ENCODE measurements at places on chromosomes 5 and 9.

- DNase-seq: peak; percentile 69
Observed at GRCh38 chr9:128393145-128393775, 22.1 kb downstream of the URM1 start.

GRCh38 chr5:158203261-158203660 lies 344.3 kb upstream of the CLINT1 start:
- no peak for DNase-seq

GRCh38 chr5:23013395-23013998 lies 160.4 kb upstream of the CDH12 start:
- DNase-seq: no peak

GRCh38 chr9:115653171-115653606 lies 500.4 kb upstream of the PAPPA start:
- no peak for DNase-seq

GRCh38 chr9:27425827-27426510 lies 98.1 kb upstream of the IFNK start:
- no peak for DNase-seq

GRCh38 chr9:2367970-2368369 lies 253.6 kb upstream of the VLDLR start:
- DNase-seq: no peak

- DNase-seq: no peak
Observed at GRCh38 chr9:114289106-114289505, 33.8 kb upstream of the ORM1 start.

- no peak for DNase-seq
Observed at GRCh38 chr9:16241231-16241630, 629.2 kb downstream of the BNC2 start.

DNA sequence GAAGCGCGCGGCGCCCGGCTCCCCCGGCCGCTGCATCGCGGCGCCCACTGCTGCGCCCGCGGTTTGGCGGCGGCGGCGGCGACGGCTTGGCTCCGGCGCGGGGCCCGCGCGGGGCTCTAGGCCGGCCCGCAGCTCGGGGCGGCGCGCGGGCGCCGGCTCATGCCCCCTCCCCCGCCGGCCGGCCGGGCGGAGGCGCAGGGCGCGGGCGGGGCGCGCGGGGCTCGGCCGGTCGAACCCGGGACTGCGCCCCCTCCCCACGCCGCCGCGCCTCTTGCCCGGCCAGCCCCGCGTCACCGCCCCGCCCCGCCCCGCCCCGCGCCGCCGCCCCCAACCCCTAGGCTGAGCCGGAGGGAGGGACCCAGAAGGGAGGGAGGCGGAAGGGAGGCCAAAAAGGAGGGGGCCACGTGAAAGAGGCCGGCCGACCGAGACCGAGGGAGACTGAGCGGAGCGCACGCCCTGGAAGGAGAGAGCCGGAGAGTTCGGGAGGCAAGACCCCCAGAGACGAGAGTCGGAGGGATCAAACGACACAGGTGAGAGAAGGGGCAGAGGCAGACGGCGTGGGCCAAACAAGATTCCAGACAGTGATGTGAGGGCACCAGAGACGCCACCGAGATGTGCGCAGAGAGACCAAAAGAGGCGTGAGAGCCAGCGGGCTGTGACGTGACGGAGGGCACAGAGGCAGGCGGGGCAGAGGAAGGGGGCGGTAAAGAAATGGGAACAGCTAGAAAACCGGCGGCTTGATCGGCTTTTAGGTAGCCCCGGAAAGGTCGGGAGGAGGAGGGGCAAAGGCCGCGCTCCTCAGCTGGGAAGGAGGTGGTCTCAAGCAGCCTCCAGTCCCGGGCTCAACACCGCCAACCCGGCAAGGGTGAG lies at the start of gene BARX1:
BARX1 (minus strand) TSS at position 245 of the 870 bp plus-strand sequence; CDS start at position 36, 209 bp downstream.
- DNase-seq: no peak

GRCh38 chr5:163189023-163189553 lies 248.3 kb upstream of the CCNG1 start:
- DNase-seq: no peak

GRCh38 chr5:52204310-52204709 lies 583.4 kb upstream of the ITGA1 start:
- DNase-seq: no peak

- no peak for DNase-seq
Observed at GRCh38 chr5:93100428-93100827, 480.6 kb downstream of the NR2F1-AS1 start.

GRCh38 chr5:9361835-9362234 lies 184.0 kb downstream of the SEMA5A start:
- DNase-seq: no peak

DNA sequence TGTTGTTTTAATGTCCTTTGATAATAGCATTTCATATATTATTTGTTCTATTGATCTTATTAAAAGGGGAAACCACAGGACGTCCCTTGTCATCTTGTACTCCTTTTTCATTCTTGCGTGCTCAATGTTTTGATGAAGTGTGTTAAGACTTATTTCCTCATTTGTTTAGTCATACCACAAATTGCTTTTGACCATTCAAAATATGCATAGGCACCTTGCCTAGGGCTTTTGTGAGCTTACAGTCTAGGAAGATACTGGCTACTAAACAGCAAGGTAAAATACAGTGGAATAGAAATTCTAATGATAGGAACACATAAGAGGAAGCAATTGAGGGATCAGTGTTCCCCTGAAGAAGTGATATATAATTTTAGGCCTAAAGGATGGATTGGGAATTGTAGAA lies 190.3 kb downstream of the WDR70 start:
- no peak for DNase-seq

- DNase-seq: no peak
Observed at GRCh38 chr5:141001446-141001843, 35.2 kb downstream of the PCDHAC2 start.

- no peak for DNase-seq
Observed at GRCh38 chr5:61768692-61769281, 436.7 kb downstream of the ZSWIM6 start.

DNA sequence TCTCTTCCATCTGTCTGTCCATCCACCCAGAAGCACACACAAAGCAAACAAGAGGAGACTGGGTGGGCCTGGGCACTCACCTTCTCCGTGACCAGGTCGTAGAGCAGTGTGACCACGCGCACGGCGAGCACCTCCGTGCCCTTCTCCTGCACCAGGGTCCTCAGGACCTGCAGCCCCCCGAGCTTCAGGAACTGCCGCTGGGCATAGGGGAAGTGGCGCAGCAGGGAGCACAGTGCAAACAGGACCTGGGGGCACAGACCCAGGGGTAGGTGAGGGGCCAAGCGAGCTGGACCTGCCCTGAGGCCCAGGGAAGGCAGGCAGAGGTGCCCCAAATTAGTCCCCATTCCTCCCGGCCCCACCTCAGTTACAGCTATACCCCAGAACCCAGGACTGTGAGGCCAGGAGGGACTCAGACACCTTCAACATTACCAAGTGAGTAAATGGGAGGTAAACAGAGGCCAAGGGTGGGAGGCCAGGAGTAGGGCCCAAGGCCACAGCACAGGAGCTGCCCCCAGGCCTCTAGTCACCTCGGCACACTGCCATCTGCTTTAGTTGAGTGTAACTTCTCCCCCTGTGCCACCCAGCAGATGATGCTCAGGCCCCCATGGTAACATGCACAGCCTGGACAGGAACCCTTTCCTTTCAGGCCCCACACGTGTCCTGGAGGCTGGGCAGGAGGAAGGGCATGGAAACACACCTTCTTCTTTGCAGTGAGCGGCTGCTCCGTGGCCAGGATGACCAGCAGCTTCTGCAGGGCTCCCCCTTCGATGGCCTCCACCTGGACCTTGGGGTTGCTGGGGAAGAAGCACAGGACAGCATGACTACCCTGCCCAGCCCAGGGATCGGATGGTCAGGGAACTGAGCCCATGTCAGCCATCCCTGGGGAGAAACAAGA lies 76.2 kb upstream of the LRRTM2 start:
- no peak for DNase-seq

GRCh38 chr5:79190235-79190529 lies 45.7 kb upstream of the JMY start:
- DNase-seq: no peak

DNA sequence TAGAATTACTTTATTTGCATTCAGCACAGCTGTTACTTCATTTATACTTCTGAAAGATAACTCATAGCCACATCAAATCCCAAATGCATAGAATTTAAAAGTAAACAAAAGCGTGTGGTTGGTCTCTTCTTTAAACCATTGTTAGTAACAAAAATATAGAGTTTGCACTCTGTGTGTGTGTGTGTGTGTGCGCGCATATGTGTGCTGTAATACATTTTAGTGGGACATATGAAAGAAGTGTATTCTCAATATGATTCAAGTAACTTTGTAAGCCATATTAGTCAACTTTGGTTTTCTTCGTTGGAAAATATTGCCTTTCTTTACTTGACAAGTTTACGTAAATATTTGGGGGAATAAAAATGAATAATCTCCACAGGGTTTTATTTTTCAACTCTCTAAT lies 106.1 kb upstream of the PRRC1 start:
- no peak for DNase-seq

DNA sequence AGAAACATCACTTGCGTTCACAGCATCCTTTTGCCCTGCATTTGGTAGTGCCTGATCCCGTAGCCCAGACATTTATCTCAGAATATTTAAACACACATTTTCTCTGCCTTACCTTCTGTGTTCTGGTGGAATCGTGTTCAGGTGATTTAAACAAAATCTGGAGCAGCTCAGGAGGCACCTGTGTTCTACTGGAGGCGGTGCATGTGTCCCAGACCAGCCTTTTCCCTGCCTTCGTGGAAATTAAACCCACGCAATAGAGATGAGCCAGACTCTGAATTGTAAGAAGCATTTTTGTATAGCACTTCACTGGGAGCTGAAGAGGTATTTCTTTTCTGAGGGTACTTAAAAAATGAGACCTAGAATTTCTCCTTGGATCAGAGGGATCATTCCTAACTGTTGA lies 212.5 kb downstream of the MAST4 start:
- DNase-seq: no peak

- no peak for DNase-seq
Observed at GRCh38 chr5:74885170-74885569, 19.0 kb upstream of the FAM169A start.

DNA sequence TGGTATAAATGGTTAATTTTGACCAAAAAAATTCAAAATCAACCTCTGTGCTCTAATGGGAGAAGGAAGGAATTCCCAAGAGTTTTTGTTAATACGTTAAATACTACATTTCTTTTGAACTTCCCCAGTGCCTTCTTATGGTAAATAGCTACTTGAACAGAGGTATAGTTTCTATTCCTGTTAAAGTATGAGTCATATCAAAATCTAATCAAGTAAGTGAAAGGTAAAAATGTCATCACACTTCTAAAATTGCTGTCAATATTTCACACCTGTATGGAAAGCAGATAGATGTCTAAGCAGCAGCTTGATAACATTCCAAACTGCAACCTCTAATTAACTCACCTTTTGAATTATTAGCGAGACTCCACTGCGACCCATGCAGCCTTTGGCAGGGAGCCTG lies 214.1 kb upstream of the MEF2C start:
- no peak for DNase-seq

DNA sequence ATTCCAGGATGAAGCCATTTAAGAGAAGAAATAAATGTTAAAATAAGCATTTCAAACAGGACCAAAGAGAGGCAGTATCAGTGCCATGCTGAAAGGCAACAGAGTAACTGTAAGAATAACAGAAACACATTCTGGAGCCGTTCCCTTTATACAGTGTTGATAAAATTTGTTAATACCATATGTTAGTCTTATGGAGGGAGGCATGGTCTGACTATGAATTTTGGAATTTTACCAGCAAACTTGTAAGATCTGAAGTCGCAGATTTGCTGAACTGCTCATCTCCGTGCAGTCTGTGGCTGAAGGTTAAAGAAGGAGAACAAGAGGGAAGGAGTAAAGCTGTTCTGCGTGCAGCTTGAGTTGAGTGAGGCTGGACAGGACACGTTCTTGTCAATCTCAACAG lies 508.4 kb downstream of the NFIB start:
- no peak for DNase-seq

DNA sequence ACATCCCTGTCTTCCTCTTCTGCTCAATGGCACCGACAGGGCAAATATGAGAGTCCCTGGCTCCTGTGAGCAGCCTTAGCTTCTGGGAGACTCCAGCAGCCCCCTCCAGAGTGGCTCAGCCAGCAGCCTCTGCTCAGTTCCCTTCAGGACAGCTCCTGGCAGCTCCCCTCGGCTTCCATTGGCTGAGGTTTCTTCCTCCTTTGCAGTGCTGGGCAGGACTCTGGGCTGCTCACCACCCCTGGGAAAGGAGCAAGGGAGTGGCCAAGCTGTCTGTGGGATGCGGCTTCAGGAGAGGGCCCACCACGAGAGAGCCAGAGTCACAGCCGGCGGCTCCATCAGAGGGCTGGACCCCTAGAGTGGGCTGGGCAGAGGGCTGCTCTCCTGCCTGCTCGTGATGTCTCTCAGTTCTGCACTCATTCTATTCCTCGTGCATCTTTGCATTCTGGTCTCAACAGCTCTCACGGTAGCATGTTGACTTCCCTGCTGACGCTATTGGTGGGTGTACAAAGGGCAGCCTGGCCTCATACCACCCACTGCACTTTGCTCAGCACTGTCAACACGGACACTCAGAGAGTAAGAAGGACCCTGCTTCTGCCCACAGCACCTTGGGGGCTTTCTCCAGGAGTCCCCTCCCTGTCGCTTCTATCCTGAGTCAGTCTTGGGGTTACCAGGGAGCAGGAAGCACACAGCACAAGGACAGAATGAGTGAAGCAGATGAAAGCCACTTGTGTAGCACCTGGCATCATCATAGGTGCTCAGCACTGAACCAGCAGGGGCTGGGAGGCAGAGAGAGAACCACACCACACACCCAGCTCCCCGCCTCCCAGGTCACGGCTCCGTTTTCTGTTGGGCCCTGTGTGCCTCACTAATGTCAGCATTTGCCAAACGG lies 80.9 kb upstream of the ALDH1B1 start:
- DNase-seq: no peak

DNA sequence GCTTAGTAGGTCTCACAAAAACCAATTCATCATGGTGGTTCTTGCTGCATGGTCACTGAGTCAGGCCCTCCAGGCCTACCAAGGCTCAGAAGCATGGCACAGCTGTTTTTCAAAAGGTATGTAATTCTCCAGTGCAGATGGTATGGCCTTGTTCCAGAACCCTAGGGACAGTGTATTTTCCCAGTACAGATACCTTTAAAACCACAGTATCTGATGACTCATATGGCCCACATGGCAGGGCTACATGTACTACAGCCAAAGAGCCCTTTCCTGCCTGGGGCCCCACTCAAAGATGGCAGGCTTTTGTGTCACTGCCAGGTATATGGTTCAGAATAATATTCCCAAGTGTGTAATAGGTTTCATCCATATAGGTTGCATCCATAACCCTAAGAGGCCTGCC lies 16.5 kb downstream of the CSF2 start:
- DNase-seq: no peak

DNA sequence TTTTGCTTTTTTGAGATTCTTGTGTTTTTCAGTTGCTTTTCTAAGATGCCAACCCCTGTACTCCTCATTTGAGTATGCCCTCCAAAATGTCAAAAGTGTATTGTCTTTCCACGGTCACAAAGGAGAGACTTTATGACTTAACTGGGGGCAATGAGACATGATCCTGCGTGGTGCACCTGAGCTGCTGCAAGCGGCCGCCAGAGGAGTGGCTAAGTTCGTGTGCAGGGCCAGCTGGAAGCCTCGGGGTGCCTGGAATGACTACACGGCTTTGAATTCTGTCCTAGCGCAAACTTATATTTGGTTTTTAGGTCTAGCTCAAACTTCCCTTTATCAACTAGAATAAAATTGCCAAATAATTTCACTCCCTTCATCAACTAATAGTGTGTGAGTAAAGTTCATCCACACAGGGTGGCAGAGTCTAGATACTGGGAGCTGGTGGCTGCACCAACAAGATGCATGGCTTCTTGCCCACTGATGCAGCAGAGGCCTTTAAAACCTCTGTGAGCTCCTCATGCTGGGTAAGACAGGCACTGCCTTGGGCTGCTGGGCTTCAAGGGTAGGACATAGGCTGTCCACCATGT lies 4.7 kb downstream of the GADD45G start:
- no peak for DNase-seq

- DNase-seq: no peak
Observed at GRCh38 chr5:119418606-119419100, 33.6 kb upstream of the HSD17B4 start.

- DNase-seq: no peak
Observed at GRCh38 chr9:69599232-69599971, 72.8 kb downstream of the APBA1 start.

Measured in C1 segment of cervical spinal cord (tissue), 14 donors.